ENCODE measurements at places on chromosomes 2 and 18. TPM values are rescaled to one million over a fixed set of nuclear protein-coding genes. Genes with fewer than 3 reads are reported as not detected.

The CCDC148 gene
- not detected for polyA plus RNA-seq

The NEU4 gene
- polyA plus RNA-seq, result 1.3 TPM

The PKDCC gene
- 0.41 TPM for polyA plus RNA-seq

The SLC5A7 gene
- not detected for polyA plus RNA-seq

The TTC31 gene
- polyA plus RNA-seq, result 19.2 TPM

The DLGAP1 gene
- polyA plus RNA-seq, result 0.24 TPM

The RNF152 gene
- polyA plus RNA-seq, result not detected

The GALR1 gene
- not detected for polyA plus RNA-seq

The POMC gene
- 5.5 TPM for polyA plus RNA-seq

The RAX gene
- not detected for polyA plus RNA-seq

The RIT2 gene
- not detected for polyA plus RNA-seq

The GKN2 gene
- not detected for polyA plus RNA-seq

The TDRD15 gene
- polyA plus RNA-seq, result 0.03 TPM

The SERPINB4 gene
- not detected for polyA plus RNA-seq

The MRPL33 gene
- polyA plus RNA-seq, result 240 TPM
